ENCODE measurements at places on chromosomes 5 and 9.

DNA sequence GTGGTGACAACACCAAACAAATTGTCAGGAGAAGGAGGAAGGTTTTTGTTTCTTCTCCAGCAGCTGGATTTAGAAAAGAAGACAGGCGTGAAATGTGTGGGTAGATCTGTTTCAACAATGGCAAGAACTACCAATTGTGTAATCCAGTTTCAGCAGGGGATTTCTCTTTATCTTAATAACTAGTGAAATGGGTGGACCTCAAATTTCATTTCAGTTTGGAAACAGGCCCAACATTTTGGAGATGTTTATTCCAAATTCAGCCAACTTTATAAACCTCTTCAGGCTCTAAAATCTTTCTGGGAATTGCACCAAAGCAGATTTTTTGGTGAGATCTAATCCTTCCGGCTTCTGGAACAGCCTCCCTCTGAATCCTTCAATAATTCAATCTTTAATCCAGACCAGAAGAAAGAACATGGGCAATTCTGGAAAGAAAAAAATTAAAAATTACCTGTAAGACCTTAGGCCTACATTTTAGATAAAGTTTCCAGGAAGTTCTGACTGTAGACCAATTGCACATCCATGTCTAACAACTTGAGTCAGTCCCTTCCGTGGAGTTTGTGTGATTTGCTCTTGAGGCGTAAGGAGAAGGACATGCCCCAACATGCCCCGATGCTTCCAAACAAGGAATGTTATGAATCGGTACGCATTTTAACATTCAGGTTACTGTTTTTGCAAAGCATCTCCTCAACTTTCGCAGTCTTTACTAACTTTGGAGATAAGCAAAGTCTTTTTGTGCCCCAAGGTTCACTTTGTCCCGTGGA is 423.6 kb downstream of the IRX1 start:
- DNase-seq = no peak

- DNase-seq = no peak
Observed at GRCh38 chr5:159913501-159913900, 2.8 kb upstream of the ADRA1B start.

DNA sequence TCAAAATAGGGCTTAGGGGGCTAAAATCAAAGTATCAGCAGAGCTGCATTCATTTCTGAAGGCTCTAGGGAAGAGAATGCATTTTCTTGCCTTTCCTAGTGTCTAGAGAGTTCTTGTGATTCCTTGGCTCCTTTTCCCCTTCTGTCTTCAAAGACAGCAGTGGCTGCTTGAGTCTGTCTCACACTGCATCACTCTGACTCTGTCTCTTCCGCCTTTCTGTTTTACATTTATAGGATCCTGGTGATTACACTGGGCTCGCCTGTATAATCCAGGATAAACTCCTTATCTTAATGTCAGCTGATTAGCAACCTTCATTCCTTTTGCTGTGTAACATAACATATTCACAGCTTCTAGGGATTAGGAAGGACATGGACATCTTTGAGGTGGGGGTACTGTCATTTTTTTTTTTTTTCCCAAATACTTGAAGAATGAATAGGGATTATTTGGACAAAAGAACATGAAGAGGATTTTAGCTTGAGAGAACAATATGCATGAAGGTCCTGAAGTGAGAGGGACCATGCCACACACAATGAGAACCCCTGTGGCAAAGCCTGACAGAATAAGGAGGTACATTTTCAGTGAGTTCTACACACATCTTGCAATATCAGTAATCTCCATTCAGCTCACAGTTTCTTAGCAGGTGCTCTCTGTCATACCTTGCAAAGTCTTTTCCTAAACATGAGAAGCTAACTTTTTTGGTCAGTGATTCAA is 267.6 kb downstream of the FAM170A start:
- DNase-seq = no peak

DNA sequence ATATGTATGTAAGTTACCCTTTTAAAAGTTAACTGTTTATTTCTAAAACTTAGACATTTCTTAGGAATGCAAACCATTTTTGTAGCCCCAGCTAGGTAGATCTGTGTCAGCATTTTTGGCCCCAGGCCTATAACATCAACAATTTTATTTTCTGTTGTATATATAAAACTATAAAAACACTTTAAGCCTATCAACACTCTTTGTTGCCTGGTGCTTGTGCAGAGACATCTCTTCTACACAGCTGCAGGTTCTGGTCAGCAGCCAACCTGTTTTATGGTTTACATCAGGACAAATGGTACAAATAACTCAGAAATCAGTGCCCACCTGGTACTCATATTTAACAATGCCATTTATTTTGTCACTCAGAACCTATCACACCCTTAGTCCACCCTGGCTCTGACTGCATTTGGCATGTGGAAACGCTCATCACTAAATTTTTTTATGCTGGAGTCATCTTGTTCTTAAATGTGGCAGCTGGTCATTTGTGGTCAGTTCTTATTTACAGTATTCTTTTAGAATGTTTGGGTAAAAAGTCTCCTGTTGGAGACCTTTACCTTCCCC is 173.4 kb downstream of the DNAH5 start:
- no peak for DNase-seq

DNA sequence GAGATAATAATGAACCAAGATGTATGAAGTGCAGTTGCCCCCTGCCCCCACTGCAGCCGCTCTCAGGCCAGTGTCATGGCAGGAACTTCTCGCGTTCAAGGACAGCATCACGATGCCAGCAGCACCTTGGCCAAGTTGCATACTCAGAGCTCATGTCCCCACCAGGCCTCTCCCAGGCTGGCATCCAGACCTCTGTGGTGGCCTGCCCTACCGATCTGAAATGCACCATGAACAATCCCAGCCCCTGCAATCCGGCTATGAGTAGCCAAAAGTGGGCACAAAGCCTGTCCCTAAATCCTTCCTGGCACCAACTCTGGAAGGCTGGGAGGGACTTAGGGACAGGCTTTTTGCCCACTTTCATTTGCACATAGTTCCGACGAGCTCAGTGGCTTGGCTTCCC is 140.9 kb downstream of the PAX5 start:
- no peak for DNase-seq

DNA sequence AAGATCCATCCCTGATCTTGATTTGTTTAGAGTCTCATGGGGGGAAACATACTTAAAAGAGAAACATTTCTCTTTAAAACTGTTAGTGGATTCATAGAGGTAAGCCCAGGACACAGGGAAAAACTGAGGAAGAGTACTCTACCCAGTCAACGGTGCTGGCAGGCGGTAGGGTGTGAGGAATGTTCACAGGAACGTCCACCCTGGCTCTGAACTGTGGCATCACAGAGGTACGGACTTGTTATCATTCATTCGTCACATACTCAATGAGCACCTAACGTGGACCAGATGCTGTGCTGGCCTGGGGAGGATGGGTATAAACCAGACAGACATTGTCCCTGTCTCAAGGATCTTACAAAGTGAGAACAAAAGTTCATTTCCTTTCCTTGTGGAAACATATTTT is 18.8 kb upstream of the PPARGC1B start:
- no peak for DNase-seq

DNA sequence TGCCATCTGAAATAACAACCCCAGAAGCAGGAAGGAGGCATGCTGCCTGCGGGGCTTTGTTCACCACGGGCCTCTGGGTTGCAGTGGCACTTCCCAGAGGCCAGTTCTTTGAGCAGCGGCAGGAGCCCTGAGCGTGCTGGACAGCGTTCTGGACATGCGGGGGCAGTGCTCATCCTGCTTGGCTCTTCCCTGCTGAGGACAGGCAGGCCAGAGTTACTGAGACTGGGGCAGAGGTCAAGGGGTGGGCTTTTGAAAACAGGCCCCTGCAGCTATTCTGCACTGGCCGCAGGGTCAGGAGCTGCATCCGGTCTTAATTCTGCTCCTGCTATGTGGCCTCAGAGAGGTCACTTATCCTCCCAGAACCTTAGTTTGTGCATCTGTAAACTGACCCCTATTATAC is 258.6 kb downstream of the FSTL4 start:
- DNase-seq = no peak

GRCh38 chr9:78292716-78293497 is 4.0 kb upstream of the PSAT1 start:
- DNase-seq = no peak

- no peak for DNase-seq
Observed at GRCh38 chr9:93254806-93255493, 71.0 kb downstream of the WNK2 start.

DNA sequence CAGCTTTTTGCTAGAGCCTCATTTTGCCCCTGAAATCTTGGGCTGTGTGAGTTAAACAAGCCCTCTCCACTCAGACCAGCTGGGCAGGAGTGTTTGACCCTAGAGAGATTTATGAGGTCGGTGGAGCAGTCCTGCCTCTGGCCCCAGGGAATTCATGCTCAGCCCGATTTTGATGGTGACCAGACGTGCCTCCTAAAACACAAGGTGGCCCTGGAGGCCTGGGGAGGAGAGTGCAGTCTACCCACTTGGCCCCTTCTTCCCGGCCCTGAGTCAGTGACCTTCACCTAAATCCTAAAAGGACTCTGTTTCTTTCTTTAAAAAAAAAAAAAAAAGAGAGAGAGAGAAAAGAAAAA is 86.6 kb upstream of the SAP30L start:
- no peak for DNase-seq

DNA sequence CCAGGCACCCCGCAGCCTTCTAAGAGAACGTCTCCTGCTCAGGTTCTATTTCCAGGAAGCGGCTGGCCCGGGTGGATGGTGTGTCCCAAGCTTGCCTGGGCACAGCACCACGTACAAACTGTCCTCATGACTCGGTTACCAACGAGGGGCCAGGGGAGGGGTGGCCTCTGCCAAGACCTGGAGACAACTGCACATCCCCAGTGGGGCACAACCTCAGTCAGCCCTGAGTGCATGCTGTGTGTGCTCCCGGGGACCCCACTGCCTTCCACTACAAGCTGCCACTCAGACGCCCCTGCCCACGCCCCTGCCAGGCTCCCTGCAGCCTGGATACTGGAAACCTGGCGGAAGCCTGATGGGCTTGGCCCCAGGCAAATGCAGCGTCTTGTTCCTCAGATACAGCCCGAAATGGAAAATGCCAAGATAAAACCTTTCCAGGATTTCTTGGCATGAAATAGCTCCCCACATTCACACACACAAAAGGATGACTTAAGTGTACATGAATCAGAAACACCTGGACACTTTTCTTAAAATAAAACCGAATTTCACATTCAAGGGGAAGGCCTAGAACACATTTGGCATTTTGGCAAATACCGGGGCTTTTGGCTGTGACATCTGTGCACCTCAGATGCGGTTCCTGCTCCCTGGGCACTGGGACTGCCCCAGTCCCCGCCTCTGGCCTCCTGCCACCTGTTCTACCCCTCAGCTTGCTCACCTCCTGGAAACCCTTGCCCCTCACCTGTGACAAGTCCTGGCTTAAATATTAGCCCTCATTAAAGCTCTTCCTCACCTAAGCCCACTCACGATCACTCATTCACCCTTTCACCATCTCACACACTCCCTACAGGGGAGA is 62.5 kb downstream of the COL23A1 start:
- no peak for DNase-seq

All from GM13977 (cell line).